RPMI7951 (cell line): ENCODE measurements at places on chromosomes 4 and X.

- peak; percentile 87 for DNase-seq
These were observed 200.4 kb downstream of the PTTG2 start for GRCh38 chr4:38160487-38161207.

DNA sequence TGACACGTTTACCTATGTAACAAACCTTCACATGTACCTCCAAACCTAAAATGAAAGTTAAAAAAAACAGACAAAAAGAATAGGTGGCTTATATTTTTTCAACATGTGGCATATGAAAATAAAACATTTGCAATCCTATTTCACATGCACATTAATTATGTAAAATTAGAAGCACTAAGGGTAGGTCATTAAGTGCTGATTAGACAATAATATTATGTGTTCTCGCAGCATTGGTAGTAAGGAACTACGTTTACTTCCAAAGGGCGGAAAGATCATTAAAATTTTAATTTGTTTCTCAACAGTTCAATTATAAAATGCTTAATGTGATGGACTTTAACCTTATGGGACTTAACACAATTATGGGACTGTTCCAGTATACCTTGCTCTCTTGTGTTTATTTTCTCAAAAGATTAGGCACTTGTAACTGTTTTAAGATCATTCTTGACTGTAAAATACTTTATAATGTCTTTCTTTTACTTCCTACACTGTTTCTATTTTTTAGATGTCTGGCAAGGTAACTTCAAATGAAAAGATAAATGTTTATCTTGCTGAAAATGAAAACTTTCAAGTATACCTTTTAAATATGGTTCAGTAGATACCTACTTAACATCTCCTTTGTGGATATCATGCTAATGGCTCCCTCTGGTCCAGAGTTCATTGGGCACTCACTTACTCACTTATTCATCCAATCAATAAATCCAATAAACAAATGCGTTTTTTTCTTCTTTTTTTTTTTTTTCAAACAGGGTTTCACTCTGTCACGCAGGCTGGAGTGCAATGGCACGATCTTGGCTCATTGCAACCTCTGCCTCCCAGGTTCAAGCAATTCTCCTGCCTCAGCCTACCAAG, 202.0 kb downstream of the ARAP2 start:
- no peak for DNase-seq

- DNase-seq, result peak; percentile 94
These were observed 124.1 kb downstream of the AFAP1 start for GRCh38 chr4:7815562-7815961.

DNA sequence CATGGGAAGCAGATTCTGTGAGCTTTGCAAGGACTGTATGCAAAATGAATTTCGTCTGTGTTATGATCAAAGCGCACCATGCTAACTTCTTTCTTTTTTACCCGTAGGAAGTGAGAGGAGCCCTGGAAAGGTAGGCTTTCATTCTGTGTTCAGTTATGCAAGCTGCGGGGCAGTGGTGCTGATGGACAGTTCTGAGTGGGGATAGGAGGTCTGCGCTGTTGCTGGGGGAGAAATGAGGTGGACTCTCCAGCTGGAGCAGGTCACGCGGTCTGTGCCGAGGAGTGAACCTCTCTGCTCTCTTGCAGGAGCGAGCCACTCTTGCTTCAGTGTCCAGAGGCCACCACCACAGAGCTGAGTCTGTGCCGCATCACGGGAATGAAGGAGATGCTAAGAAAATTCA, 4.5 kb downstream of the TRIML1 start:
- no peak for DNase-seq
